ENCODE measurements at places on chromosomes 16 and 17.
A peak's percentile ranks its signal among the peaks of the same experiment; 100 is the strongest.

DNA sequence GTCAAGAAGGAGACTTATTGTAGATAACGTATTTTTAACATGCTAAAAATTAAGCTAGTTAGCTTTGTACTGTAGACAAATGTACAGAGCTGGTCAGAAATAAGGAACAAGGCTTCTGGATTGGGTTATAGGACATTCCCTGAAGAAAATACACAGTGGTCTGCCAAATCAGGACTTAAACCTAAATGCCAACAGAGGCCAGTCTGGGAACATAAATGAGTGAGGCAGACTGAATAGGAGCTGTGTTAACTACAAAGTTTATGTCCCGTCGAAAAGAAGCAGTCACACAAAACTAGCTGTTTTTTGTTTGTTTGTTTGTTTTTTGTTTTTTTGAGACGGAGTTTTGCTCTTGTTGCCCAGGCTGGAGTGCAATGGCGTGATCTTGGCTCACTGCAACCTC is 120.4 kb upstream of the C17orf78 start:
- no peak for DNase-seq

DNA sequence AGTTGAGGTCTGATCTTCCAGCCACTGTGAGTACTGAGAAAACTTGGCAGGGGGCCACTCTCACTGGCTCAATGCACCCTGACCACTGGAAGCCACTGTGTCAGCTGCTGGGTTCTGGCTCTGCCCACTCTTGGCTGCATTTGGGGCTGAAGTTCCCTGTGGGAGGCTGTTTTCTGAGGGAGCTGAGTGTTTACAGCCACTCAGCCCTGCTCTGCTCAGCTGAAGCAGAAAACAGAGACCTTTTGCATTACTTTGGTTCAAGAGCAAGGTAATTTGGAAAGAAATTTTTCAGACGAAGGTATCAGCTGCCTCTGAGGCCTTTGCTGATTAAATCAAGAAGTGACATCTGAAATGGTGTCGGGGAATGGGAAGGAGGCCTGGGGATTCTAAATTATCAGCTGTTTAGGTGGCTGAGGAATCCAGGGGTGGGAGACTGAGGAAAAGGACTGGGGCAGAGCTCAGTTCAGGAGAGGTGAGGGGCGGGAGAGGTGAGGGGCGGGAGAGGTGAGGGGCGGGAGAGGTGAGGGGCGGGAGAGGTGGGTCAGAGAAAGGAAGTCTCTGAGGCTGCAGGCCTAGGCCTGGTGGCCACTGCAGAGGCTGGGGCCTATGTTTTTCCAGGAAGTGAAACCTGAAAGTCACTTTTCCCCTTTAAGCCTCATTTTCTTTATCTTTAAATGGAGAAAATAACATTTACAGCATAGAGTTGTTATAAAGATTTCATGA is at the start of gene ACSM5:
ACSM5 (plus strand) TSS at position 137 of the 723 bp plus-strand sequence. CDS start 1,951 bp downstream, outside the sequence.
- DNase-seq: no peak

GRCh38 chr17:78144736-78145641 is 1.2 kb upstream of the C17orf99 start:
- no peak for DNase-seq

DNA sequence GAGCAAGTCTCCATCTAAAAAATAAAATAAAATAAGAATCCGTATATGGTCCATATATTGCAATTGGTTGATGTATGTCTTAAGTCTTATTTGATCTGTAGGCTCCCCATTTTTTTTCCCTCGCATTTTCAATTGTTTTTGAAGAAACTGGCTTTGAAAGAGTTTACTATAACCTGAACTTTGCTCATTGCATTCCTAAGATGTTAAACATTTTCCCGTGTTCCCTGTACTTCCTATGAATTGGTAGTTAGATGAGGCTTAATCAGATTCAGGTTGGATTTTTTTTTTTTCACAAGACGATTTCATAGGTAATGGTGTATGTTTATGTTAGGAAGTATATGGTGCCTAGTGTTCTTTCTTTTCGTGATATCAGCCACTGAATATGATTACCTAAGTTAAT is 3.3 kb downstream of the LRRC36 start:
- no peak for DNase-seq

DNA sequence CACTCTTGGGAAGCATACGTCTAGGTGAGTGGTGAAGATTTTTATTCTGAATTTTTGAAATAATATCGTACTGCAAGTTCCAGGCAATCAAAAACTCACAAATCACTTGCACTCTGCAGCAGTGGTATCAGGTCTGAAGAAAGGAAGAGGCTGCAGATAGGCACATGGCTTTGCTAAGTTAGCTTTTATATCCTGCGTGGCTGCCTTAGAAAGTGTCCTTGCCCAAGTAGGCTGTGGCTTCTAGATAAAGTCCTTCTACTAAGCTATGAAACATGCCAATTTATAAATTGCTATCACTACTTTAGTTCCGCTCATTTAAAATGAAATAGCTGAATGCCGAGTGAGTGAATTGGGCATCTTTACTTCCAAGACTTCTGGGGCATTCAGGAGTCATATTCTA is 17.9 kb downstream of the WWOX start:
- no peak for DNase-seq

DNA sequence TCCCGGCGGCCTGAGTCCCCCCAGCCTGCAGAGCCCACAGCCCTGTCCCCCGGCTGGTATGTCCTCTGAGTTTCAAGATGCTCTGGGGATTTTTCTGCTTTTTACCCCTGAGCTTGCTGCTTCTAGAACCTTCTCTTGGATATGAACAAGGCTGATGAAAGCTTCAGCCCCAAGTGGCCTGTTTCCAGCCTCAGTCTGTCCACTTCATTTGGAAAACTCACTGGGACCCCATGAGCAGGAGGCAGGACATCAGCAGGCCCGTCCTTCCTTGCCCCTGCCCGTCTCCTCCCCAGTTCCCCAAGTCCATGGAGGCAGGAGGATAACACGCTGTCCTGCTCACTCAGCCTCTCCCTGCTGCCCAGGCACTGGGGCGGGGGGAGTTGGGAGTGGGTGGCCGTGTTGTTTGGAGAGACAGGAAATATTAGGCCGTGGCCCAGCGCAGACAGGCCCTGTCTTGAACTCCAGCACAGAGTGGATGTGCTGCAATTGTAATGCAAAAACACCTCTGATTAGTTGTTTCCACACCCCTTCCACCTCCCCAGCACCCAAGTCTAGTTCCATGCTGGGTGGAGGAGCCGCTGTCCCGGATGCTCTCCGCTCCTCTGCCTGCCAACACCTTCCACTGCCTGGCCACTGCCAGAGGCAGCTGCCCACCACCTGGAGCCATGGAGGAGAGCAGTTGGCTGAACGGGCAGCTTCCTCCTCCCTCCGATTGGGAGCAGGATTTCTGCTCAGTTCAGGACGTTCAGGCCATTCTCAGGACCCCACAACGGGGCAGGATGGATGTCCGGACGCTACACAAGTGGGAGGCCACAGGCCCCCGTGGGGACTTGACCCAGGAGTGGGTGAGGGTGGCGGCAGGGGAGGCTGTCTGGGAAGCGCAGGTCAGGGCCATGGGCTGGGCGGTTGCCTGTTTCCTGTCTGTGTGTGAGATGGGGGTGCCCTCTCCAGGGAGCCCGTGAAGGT is 216.9 kb upstream of the GSE1 start:
- peak; percentile 77 for DNase-seq

- no peak for DNase-seq
Observed at GRCh38 chr17:58918072-58918471, 162.4 kb downstream of the PPM1E start.

DNA sequence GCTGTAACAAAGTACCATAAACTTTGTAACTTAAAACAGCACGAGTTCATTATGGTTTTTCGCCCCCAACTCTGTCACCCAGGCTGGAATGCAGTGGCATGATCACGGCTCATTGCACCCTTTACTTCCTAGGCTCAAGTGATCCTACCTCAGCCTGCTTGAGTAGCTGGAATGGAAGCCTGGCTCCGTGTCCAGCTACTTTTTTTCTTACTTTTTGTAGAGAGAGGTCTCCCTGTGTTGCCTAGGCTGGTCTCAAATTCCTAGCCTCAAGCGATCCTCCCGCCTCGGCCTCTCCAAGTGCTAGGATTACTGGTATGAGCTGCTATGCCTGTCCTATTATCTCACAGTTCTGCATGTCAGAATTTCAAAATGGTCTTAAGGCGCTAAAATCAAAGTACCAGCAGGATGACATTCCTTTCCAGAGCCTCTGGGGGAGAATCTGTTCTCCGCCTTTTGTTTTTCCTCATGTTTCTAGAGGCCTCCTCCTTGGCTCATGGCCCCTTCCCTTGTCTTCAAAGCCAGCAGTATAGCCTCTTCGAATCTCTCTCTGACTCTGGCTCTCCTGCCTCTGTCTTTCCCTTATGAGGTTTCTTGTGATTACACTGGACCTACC is 10.1 kb upstream of the PRM1 start:
- no peak for DNase-seq

- no peak for DNase-seq
Observed at GRCh38 chr17:70242781-70243437, 73.6 kb downstream of the KCNJ2 start.

All from ureter (tissue), 1 donor.